ENCODE measurements at places on chromosomes 2 and 18.

DNA sequence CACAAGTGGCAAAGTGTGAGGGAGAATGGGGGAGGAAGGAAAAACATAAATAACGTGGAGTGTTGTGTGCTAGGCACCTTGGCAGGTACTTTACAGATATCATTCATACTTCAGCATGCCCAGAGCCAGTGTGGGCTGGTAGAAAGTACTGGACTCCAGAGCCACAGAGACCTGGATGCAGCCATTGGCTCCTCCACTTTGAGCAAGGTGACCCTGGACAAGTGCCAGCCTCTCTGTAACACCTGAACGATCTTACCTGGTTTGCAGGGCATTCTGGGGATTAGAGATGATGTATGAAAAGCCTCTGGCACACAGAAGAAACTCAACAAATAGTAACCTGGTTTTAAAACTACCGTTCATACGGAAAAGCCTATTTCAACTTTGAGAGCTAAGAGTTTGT is 6.3 kb downstream of the LOXHD1 start:
- no peak for DNase-seq

GRCh38 chr2:2182551-2183071 is 148.5 kb downstream of the MYT1L start:
- no peak for DNase-seq

DNA sequence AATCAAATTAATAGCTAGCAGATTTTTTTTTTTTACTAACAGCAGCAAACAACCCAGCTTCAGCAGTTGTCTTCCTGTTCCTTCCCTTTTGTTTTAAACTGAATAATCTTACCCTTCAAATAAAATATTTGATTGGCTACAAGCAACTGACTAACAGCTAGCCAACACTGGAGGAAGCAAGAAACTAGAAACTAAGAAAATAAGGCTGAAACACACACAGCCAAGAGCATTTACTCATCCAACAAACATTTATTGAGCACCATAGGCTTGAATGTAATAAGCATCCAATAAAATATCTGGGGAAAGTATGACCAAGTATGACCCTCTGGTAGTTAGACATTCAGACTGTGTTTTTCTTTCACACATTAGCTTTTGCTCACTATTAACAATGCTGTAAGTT is 189.2 kb downstream of the CD226 start:
- no peak for DNase-seq

DNA sequence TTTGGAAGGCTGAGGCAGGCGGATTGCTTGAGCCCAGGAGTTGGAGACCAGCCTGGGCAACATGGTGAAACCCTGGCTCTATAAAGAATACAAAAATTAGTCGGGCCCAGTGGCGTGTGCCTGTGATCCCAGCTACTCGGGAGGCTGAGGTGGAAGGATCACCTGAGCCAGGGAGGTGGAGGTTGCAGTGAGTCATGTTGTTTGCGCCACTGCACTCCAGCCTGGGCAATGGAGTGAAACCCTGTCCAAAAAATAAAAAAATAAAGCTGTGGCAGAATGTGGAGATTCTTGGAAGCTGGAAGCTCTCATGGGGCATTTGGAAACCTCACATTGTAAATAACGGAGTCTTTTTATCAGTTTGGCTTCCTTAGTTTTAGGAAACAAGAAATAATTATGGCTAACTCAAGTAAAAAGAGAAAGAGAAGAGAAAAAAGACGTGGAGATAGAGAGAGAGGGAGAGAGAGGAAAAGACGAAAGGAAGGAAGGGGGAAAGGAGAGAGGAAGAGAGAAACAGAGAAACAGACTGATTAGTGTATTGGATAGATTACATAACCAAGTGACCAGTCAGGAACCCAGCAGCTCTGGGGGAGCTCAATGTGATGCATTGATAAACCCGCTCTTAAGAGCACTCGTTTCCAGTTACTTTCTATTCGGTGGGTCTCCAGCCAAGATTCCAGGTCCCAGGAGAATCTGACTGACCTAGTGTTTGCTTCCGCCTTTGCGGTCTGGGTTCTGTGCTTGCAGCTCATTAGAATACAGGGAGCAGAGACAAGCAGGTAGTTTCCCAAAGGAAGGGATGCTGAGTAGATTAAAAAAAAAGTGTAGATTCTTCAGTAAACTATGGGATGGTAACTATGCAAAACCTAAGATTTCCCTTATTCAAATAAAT is 1.1 kb upstream of the SPAST start:
- no peak for DNase-seq

GRCh38 chr18:38427234-38427633 is 861.6 kb upstream of the CELF4 start:
- DNase-seq, result no peak

DNA sequence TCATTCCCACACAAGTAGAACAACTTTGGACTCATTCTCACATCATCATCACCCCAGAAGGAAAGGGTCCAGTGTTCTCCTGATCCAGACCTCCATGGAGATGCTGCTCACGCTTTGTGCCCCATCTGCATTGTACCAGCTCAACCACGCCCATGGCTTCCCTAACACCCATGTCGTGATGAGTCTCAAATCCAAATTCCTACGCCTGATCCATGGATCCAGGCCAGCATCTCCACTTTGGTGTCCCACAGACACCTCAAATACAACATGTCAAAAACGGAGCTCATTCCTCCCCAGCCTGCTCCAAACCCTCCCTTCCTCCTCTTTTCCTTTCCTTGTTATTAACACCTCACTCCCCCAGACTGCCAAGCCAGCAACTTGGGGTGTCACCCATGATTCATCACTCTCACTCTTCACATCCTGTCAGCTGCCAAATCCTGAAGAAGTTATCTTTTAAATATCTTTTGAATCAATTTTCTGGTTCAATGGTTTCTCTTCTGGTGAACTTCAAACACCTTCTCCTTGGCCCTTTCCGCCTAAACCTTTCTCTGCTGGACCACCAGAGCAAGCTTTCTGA is 30.2 kb upstream of the FAM124B start:
- no peak for DNase-seq

GRCh38 chr18:70333757-70334156 is 44.9 kb downstream of the SOCS6 start:
- DNase-seq, result no peak

DNA sequence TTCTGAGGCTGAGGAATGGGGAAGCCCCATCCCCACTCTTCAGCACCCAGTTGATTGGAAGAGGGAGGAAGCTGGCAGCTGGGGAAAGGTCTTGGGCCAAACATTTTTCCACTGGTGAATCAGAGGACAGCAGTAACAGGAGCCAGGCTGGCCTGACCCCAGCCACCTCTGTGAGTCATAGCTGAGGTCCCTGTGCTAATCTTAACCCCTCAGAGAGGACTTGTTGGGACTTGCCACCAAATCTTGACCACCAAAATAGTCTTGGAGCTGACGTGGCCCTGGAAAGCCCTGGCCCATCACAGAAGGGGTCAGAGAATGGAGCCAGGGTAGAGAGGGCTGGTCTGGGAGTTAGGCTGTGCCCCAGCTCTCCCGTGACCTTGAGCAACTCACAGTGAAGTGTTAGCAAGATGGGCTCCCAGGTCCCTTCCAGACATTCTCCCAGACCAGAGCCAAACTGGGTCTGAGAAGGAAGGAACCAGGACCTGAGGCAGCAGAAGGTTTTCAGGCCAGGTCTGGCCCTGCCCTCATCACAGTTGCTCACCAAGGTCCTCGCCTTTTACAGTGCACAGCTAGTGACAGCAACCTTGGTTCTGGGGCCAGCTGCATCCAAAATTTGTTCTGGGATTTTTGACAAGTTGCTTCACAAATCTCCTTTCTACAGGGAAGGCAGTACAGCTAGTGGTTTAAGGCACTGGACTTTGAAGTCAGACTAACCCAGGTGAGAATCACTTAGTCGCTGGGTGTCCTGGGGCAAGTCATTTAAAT is 266.6 kb downstream of the CYP26B1 start:
- no peak for DNase-seq

DNA sequence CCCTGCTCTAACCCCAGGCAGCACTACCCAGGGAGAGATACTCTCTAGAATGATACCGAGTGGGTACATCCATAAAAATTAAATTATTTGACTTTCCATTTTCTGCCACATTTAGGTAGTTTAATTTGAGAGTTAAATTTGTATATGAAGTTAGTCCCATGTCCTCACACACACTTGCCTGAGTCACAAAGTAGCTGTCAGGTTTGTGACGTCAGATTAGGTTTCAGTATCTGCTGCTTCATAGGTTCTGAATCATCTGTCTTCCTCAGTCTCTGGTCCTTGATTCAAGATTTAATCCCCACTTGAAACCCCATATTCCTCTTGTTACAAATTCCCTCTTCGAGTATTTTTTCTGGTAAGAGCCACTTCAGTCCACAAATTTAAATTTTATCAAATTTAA is 738.6 kb upstream of the FAM98A start:
- no peak for DNase-seq

GRCh38 chr2:72211350-72211749 is 63.7 kb upstream of the CYP26B1 start:
- DNase-seq, result no peak

DNA sequence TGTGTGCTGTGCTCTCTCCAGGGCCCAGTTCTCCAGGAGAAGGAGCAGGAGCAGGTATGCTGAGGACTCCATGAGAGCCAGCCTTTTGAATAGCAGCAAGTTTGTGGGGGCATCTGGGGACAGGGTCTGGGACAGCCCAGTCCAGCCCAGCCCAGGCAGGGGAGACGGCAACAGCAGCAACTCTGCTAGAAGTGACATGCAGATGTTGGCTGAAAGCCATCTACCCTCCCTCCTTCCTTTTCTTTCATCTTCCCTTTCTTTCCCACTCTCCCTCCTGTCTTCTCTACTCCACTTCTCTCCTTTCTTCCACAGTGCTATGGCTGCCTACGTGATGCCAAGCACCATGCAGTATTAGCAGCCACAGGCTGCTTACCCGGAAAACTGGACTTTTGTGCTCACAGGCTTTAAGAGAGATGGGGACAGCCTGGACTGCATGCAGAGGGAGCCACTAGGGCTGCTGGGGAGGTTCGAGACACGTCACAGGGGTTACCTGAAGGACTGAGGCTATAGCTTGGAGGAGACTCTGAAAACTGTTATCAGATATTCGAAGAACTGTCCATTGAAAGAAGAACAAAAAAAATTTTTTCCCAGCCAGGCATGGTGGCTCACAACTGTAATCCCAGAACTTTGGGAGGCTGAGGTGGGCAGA is 23.8 kb upstream of the YWHAQ start:
- DNase-seq, result no peak

DNA sequence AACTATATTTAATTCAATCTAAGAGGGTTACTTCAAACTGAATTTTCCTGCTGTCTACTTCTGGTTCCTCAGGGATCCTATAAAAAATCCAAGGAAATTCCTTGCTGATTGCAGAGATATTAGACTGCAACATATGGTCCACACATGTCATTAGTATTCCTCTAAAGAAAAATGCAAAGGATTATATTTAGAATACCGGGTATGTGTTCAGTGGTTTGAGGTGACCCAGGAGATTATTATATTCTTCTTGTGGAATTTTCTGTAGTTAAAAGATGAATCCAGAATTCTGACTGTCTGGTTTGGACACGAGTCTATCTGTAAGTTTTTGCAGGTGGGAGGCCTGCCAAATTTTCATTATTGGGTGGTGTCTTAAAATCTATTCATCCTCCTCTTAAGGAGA is 18.2 kb downstream of the HOXD1 start:
- DNase-seq, result no peak

- DNase-seq, result no peak
Measured at GRCh38 chr2:149087751-149088150, 49.3 kb downstream of the LYPD6B start.

DNA sequence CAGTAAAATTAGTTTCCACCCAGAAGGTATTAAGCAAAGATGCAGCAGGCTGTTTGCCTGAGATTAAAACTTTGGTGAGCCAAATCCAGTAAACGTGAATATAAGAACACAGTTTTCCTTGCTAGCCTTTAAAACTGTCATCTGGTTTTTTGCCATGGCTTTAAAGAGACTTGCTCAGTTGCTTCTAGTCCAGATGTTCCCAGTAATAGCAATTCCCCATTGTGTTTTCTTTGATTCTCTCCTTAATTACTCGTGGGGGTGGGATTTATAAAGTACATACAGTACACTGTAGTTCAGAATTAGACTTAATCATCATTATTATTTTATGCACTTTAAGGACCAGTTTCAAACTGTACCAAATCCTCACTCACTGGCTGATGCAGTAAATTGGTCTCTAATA is 303.5 kb upstream of the ZNF804A start:
- DNase-seq, result no peak

GRCh38 chr2:164306872-164307271 is 314.4 kb downstream of the GRB14 start:
- no peak for DNase-seq

DNA sequence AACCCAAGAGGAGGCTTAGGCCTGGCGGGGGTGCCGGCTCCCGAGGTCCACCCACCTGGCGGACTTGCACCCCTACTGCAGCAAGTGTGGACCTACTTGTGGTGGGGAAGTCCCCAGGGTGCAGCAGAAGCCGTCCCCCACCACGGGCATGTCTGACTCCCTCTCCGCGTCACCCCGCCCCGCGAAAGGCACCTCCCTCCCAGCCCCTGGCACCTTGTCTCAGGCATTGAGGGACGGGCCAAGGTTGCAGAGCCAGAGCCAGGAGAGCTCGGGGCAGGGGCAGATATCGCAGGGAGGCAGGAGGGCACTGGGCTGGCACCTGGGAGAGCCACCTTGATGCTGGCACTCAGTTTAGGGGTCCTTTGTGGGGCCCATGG is 19.0 kb downstream of the CROCC2 start:
- DNase-seq, result no peak

DNA sequence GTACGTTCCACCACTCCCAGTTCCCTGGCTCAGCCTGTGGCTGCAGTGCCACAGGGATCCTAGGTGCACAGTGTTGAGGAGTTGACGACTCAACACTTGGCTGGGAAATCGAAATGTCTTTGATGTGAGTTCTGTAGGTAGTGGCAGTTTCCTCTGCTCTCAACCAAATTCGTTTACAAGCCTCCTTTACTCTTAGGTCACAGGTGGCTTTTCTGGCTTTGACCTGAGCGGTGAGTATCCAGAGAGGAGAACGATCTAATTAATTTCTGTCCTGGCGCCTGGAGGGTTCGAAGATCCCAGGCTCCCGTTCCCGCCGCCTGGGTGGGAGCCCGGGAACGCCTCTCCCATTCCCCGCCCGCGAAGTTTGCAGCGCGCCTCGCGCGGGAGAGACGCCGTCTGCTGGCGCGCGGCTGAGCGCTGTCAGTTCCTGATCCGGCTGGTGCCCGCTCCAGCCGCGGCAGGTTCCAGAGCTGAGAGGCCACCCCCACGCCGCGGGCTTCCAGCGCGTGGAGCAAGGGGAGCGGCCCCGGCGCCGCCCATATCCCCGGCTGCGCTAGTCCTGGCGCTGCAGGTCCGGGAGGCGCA is at the start of gene LAMA3:
TSS of gene LAMA3 (plus strand) at position 423 of the 585 bp plus-strand sequence. CDS start 231 bp downstream, outside the sequence.
- DNase-seq, result no peak

- DNase-seq, result no peak
Measured at GRCh38 chr18:24585996-24586566, 125.6 kb downstream of the HRH4 start.
